Activated naive CD4-positive, alpha-beta T cell treated with Interleukin-2 at 50 U/mL for 16 hours (primary cell): ENCODE measurements at places on chromosomes 11 and 22.

DNA sequence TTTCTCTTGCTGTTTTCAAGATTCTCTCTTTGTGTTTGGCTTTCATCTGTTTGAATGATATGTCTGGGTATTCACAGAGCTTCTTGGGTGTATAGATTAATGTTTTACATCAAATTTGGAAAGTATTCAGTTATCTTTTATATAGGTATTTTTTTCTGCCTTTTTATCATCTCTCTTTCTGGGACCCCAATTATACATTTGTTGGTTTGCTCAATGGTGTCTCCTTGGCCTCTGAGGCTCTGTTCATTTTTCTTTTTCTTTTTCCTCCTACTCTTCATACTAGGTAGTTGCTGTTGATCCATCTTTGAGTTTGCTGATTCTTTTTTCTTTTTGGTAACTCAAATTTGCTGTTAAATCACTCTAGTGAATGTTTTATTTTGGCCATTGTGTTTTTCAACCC lies 14.3 kb downstream of the PLAAT5 start:
- no peak for DNase-seq

DNA sequence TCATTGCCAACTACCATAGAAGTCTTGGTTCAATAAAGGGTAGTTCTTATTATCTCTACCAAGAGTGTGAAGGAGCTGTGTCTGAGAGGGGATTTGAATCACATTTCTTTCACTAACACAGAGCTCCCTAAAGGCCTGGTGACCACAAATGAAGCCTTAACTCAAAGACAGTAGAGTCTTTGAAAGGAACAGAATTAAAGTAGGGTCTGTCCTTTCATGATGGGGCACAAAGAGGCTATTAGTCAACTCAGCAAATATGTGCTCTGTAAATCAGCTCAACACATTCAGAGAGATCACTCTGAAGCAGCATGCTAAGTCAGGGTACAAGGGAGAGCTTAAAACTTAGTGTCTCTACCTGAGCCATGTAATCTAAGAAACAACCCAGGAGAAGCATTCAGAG lies 212.4 kb upstream of the SYN3 start:
- DNase-seq = no peak

- DNase-seq = no peak
These were observed 59.8 kb downstream of the CEP57 start for GRCh38 chr11:95850137-95850536.

GRCh38 chr11:101435408-101435973 lies 148.3 kb downstream of the TRPC6 start:
- no peak for DNase-seq

- no peak for DNase-seq
These were observed 8.3 kb downstream of the MUC2 start for GRCh38 chr11:1082728-1083620.

- DNase-seq = no peak
These were observed 13.8 kb downstream of the TPBGL start for GRCh38 chr11:75254326-75254725.

DNA sequence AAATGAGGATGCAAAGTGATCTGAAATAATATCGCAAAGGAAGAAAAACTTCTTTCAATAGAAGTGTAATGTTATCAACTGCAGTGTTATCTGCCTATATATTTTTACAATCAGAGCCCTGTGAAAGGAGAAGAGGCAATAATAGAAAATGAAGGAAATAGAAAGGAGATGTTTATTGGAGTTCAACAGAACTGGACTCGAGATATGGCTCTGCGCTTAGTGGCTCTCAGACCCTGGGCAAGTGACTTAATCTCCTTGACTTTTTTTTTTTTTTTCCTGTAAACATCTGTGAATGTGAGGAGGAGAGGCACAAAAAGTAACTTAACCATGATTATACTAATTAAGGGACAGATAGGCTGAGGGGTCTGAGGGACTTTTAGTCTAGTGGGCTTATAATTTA lies 18.9 kb downstream of the CNTF start:
- DNase-seq = no peak

- no peak for DNase-seq
These were observed 343.0 kb upstream of the TENM4 start for GRCh38 chr11:79783833-79784232.

- DNase-seq = no peak
These were observed at the start of gene OR52D1 for GRCh38 chr11:5488385-5488784. Gene OR52D1, plus strand, starts transcription at chr11:5488685. Its CDS starts 22 bp downstream, at chr11:5488707.

- no peak for DNase-seq
These were observed 23.0 kb downstream of the ZFTA start for GRCh38 chr11:63745304-63746170.

DNA sequence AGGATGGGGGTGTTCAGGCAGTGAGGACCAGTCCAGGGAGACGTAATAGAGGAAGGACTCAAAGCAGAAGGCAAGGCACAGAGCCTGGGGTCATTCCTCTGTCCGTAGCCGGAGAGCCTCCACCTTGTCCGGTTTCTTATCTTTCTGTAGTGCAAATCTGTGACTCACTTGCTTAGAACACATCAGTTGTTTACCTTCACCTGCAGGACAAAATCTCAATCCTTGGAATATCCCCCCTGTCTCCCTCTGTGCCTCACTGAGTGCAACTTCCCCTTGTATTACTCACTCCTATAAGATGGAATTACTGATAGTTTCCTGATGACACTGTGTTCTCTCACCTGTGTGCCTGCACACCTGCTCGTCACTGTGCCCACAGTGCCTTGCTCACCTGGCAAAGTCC lies 20.4 kb upstream of the TTC12 start:
- DNase-seq = no peak

- DNase-seq = peak; percentile 75
These were observed 28.8 kb downstream of the IGSF9B start for GRCh38 chr11:133927690-133928627.

DNA sequence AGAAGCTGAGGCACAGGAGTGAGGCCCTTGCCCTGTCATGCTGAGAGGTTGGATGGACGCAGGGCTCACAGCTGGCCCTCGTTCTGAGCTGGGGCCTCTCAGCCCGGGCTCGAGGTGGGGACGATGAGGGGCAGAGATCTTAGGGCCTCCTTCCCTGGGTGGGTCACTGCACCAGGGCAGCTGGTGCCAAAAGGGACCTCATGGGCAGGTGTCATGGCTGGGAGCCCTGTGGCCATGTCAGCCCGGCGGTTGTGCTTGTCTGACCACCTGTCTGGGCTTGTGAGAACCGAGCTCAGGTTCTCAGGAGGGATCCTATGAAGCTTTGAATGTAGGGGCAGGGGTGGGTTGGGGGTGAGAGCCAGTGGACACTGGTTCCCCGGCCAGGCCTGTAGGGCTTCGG lies 1.8 kb upstream of the MUC6 start:
- DNase-seq = no peak

DNA sequence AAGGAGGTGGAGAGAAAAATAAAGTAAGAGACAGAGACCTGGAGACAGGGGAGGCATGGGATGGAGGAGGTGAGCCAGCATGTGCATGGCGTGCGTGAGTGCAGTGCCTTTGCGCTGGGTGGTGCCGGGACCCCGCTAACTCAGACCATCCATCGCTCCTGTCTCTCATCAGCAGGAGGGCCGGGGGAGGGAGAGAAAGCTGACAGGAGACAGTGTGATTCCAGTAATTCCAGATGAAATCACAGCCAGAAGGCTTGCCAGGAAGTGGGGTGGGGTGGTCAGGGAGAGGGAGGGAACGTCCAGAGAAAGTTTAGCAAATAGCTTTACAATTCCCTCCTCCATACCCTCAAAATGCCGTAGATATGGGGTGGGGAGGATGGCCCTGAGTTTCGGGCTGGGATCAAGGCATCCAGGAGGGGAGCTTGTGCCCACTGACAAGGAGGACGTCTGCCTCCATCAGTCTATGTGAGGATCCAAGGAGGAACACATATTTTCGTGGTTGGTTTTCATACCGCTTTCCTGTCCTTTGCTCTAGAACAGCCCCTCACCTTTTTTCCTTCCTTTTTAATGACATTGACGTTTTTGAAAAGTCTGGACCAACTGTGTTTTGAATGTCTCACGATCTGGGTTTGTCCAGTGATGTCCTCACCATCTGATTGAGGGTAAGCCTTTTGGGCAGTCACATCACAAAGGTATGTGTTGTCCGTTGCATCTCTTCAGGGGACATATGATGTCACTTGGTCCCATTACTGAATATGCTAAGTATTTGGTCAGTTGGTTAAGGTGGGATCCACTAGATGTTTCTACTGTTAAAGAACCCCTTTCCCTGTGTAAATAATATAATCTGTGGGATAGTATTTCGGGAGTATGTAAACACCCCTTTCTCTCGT lies 567.3 kb downstream of the MIAT start:
- no peak for DNase-seq

DNA sequence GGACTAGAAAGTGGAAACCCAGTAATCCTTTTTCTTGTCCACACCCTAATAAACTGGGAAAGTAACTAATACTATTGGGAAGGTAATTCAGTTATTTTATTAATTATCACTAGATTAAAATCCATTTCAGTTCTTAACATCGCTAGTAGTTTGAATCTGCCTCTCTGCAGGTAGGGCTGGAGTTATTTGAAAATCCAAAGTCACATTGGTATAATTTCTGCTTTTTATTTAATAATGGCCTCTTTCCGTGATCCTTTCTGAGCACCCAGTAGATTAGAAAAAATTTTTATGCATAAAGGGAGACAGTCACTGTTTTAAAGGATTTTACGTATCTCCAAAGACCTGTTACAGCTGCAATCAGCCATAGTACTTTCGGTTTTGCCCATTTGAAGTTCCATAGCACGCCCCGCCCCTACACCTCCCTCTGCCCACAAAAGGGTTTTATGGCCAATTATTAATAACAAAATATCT lies 605 bp upstream of the COPB1 start:
- peak; percentile 52 for DNase-seq

GRCh38 chr11:24617856-24618255 lies 121.0 kb downstream of the LUZP2 start:
- DNase-seq = no peak

DNA sequence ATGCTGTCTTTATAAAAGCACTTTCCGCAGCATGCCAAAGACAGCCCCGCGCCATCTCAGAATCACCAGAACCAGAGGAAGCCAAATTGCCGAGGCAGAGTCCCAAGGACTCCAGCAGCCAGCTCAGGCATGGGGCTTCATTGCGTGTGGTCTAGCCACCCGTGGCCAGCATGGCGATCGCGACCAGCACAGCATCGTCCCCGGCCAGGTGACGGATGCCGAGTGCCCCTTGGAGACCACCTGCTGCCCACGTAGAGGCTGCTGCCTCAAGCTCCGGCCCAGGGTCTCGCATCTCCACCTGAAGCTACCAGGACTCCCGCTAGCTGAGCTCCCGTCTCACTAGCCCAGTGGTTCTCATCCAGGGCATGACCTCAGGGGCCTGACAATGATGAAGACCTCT lies 92.7 kb downstream of the TRMU start:
- no peak for DNase-seq

- no peak for DNase-seq
These were observed 192.8 kb downstream of the ETS1 start for GRCh38 chr11:128394431-128395089.

DNA sequence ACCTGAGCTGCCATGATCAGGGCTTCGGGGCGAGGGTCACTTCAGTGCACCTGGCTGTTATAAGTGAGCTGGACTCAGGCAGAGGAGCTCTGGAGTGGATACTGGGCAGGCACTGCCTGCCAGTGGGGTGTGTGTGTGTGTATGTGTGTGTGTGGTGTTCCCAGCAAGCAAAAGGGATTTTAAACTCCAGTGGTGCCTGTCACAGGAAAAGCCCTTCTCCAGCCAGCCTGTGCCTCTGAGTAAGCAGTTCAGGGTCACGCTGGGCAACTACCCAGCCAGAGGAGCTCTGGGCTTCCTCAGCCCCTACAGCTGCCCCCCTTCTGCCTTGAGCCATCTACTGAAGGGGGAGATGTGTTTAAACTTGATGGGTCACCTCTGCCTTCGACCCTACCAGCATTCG lies 109.0 kb downstream of the OSBP2 start:
- no peak for DNase-seq

DNA sequence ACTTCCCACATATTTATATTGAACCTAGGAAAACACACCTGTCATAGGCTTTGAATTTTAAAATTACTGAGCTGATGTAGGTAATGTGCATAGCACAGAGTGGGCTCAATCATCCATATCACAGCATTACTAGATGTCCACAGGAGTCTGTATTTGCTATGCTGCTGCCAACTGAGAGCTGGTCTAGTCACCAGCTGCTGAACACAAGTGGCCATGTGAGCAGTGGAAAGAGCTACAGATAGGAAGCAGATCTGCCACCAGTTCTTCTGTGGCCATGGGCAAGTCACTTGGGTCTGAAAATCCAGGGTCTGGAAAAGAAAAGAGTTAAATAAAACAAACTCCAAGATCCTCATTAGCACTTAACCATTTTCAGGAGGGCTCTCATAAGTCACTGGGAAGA lies 91.8 kb downstream of the APIP start:
- no peak for DNase-seq

DNA sequence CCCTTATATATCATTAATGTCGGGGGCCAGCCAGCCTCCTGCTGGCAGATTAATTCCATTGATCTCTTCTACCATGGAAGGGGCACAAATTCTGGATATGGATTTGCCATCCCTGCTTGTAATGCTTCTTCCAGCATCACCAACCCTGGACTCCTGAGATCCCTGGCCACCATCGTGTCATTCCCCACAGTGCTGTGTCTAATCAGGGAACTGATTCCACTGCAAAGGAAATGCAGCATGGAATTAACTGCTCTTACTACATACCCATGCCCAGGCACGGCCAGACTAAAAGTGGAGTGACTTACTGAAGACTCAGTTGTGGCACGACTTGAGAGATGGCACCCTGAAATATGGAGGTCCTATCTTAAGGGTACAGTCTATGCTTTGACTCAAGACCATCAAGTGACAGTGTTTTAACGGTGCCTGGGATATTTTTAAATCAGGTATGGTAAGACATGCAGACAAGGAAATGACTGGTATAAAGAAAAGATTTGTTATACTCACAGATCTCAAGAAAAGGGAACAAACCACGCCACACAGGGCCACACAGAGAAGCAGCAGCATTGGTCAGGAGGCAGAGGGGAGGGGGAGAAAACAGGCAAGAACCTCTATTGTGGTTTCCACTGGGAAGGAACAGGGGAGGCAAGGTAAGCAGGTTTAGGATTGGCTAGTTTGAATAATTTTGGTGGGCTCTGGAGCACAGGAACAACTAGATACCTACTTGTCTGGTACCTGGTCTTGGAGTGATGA lies 65.1 kb downstream of the IGLL5 start:
- DNase-seq = no peak

DNA sequence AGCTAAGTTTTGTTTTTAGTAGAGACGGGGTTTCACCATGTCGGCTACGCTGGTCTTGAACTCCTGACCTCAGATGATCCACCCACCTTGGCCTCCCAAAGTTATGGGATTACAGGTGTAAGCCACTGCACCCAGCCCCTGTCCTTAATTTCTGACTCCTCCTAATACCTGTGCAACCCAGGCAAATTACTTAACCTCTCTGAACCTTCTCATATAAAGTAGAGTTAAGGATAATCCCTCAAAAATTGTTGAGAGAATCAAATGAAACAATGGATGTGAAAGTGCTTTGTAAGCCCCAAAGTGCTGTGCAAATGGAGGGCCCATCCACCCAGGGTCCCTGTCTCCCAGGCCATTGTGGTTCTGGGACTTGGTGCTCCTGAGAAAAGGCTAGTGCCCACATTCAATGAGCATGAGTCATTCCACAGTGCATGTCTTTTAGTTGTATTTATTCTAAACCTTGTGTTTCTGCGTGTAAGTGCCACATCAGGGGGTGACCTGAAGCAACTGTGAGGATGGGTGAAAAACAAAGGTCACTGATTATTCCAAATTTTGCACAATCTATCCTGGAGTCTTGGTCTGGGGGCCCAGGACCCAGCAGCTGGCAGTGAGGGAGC lies 61.4 kb upstream of the PTPRJ start:
- DNase-seq = no peak
